ENCODE measurements at places on chromosomes 11 and 22.

- no peak for DNase-seq
Measured at GRCh38 chr11:65793144-65793581, 6.3 kb downstream of the OVOL1 start.

DNA sequence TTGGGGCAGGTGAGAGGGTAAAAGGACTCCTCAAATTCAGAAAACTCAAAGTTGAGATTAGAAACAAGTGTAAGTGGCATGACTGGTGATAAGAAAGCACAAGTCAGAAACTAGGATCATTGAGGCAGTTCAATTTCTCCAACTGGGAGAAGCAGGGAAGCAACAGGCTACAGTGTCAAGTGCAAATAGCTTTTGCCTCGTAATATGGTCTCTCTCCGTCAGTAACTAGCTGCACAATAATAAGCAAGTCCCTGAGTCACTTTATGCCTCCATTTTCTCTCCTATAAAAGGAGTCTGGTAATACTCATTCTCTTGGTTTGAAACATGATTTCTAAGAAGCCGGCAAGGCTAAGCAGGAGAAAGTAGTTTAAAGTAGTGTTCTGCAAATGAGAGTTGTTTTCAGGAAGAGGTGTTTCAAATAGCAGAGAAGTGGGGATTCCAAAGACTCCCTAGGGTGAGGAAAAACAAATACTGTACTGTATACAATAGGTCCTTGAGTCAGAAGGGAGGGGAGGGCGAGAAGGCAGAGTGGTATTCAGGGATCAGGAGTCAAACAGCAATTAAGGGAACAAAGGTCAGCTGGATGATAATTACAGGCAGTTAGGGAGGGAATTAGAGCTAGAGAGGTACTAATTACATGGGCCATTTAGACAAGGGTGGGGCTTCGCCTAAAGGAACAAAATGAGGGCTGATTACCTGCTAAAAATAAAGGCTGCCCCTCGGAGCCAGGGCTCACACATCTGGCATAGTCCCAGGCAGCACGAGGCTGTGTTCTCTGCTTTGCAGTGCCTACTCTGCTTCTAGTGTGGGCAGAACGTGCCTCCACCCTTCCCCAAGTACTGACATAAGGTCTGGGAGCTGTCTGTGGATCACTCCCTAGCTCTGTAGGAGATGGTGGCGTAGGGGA lies 96.0 kb upstream of the BDNF start:
- no peak for DNase-seq

- DNase-seq: no peak
Measured at GRCh38 chr11:13669544-13670488, 1.3 kb downstream of the FAR1 start.

DNA sequence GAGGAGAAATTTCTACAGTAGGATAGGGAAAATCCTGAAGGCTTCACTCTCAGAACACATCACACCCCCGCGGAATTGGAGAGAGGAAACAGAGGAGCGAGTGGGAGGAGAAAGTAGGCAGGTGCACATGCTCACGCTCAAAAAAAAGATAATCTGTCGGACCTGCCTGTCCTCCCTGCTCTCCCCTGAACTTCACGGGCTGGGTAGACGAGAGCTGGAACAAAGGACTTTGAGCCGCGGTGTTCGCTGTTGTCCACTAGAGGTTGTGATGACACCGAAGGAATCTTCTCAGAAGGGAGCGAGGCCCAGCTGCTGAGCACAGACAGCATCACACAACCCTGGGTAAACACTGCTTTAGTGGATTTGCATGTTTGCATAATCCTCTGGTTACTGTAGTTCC lies 5.0 kb downstream of the SEZ6L start:
- no peak for DNase-seq

DNA sequence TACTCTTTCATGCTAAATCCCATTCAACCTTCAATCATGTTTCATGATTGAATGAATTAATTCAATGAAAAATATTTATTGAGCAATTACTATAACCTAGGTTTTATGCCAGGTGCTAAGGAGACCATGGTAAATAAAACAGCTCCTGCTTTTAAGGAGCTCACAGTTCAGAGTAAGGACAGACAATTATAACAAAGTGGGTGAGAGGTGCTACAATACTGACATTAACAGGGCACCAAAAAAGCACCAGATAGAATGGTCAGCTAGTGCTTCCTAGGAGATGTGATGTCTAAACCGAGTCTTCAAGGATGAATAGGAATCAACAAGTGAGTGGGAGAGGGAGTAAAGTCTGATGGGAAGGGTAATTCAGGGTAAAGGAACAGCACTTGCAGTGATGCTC lies 366.7 kb downstream of the SOX6 start:
- no peak for DNase-seq

DNA sequence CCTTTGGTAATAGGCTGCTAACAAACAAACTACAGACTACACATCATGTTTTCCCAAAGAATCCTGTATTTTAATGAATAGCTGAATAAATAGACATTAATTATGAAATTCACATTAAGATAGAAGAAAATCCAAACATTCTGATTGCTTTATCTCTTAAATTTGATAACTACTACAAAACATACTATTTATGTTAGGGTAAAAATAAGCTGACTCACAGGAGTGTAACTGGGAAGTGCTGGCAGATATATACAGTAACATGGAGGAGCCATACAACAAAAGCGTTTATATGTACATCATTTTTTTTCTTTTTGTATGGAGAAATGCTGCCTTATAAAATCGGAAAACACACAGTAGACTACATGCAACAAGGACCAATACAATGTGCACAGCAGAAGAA lies 52.6 kb upstream of the MTMR2 start:
- DNase-seq: no peak

- DNase-seq: no peak
Measured at GRCh38 chr22:45692549-45692948, 20.9 kb downstream of the ATXN10 start.

GRCh38 chr22:37817705-37818408 lies 5.3 kb upstream of the GALR3 start:
- no peak for DNase-seq

DNA sequence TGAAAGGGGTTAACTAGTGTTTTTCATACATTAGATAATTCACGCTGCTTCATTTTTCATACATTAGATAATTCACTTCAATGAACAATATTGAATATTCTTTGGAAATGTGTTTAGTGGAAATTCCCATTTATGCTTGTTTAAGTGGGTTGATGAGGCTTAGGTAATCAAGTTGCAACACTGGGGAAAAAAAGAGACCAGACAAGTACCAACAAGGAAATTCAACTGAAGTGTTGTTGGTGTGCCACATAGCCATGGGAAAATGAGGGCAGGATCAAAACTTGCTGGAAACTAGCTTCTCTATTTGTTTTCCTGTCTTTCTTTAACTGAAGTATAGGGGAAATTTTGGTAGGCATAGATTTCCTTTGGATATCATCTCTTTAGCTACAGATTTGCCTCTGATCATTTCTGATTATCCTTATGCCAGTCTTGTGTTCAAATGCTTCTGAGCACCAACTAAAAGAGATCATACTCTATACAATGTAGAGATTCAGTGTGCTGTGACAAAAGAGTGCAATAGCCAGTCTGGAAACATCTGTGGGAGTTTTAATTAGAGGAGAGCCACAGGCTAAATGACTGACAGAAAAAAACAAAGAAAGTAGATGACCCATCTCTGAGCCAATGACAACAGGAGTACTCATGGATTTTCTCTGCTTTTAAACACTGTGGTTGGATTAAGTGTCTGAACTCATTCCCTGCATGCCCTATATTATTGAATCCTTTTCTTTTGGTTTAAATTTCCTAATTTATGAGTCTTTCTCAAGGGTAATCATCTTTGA lies 67.6 kb upstream of the CTSC start:
- no peak for DNase-seq

DNA sequence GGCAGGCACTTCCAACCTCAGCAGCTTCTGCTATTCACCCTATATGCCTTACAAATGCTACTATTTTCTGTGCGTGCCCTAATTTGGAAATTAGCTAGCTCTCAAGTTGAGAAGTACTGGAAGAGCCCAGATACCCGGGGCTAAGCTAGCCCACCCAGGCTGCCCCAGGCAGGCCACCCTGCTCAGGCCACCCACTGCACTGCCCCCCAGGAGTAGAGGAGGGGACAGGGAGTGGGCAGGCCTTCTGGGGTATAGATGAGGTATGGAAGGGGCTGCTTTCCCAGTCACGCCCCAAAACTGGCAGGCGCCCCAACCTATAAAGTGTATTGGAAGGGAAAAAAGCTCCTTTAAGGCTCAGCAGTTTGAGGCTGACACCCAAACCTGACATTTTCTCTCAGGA lies 43.5 kb downstream of the DRD2 start:
- no peak for DNase-seq

- no peak for DNase-seq
Measured at GRCh38 chr22:42955087-42955635, 59.8 kb downstream of the PACSIN2 start.

DNA sequence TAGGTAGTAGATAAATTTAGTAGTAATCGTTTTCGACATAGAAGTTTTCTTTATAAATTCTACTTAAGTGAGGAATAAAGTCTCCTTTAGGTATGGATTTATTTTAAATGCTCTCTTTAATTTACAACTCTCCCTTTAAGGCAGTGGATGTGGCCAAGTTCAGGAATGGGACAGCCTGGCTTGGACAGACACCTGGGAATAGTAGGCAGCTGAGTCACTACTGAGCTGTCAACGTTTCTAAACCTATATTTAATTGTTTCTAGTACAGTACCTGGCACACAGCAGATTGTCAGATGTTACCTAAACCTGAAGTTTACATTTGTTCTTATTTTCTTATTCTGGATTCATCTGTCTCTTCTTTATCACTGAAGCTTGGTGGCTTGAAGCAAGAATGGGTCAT lies 85.1 kb downstream of the DEPDC5 start:
- no peak for DNase-seq

GRCh38 chr11:95524314-95525036 lies 265.1 kb downstream of the FAM76B start:
- DNase-seq: no peak
